ENCODE measurements at places on chromosomes 1 and 21.

DNA sequence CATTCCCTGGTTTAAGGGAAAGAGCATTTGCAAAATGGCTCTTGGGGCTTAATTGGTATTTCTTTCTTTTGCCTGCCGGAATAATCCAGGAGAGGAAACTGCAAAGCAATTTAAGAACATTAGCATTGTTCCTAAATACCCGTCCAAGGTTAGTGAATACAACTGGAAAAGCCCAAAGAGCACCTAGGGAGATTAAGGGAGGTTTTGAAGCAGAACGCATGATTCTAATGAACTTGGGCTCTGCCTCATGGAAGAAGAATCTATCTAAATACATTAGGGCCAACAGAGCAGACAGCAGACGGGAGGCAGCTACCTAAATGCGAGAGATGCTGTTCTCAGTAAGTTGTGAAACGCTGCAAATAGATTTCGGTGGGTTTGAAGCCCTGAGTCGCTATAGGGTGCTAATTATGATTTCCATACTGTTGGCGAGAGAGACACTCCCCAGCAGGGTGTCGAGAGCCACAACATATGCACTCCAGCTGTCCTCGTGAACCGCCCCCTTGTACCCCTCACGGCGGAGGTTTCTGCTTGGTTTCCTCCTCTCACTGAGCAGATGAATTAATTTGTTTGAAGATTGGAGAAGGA is 326.7 kb upstream of the CAMK1G start:
- DNase-seq = no peak

GRCh38 chr1:245751116-245751515 is 596.3 kb downstream of the KIF26B start:
- DNase-seq = no peak

- DNase-seq = no peak
These were observed 18.1 kb upstream of the ARHGAP29 start for GRCh38 chr1:94255476-94255875.

DNA sequence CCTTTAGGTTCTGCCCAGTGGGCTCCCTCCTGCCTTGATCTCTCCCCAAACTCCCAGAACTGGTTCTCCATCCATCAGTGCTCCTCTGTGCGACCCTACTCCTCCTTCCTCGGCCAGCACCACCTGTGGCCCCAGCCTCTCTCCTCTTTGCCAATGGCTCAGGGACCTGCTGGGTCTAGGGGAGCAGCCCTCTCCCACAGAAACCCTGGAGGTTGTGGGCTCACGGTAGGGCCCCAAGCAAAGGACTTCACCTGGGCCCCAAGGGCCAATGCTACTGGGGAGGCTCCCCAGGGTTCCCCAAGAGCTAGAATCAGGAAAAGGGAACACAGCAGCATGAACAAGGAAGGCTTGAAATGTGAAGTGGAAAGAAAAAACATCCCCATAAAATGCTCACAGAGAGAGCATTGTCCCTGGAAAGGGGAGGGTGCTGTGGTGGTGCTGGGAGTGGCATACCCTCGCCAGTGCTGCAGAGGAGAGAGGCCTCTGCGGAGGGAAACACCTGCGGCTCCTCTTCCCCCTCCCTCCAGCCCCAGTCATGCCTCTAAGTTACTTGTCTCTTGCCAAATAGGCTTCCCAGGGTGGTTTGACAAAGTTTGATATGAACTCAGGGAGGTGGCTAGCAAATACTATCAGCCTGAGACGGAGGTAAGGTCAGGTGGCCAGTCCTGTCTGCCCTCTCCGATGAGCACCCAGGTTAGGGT is 2.5 kb downstream of the TMEM63A start:
- no peak for DNase-seq

DNA sequence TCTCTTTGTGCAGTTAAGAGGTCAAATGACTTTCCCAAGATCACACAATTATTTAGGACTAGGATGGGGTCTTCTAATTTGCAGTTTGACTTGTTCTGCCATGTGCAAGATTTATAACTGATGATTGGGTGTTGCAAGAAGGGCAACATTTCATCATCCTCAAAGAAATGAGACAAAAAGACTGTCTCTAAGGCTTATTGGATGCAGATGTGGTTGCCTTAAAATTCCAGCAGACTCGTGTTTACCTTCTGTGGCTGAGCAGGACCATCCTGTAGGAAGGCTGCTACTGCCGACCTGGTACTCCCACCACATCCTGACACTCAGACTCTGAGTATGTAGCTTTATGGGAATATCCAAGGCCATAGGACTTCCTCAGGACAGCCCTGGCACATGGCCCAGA is 99.9 kb upstream of the SGIP1 start:
- DNase-seq = no peak

- peak; percentile 64 for DNase-seq
These were observed 22.0 kb upstream of the KCNC4 start for GRCh38 chr1:110188035-110188618.

GRCh38 chr1:98887507-98887906 is 117.2 kb downstream of the PLPPR5 start:
- no peak for DNase-seq

GRCh38 chr1:171355727-171356126 is 41.7 kb downstream of the FMO4 start:
- DNase-seq = no peak

GRCh38 chr1:180981596-180982387 is 40.9 kb downstream of the STX6 start:
- no peak for DNase-seq

DNA sequence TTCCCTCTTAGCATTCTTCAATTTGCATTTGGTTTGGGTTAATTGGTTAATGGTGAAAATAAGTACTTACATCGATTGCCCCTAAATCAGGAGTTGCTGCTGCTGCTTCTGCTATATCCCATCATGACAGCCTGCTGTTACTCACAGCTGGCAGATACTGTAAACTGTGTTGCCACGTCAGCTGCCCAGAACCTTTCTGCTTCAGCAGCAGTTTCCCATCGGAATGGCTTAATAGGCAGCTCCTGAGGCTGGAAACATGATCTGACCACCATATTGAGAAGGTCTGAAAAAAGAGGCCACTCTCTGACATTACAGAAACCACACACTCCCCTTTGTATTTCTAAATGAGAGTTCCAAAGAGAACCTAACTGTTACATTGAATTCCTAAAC is 14.3 kb upstream of the SEC16B start:
- DNase-seq = no peak

DNA sequence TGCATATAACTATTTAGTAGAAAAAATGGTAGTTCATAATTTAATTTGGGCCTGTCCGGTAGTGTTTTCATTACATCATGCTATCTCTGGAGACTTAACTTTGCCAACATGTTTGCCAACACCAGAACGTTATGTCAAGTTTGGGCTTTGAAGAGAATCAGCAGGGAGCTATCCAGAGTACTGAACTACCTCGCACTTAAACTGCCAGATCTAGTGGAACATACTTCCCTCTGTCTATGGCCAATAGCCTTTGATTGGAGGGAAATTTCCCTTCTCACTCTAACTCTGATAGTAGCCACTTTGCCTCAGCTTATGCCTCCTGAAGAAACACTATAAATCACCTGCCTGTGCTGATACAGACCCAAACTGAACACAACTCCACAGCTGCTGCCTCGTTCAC is 10.0 kb downstream of the LRRC53 start:
- DNase-seq = no peak

DNA sequence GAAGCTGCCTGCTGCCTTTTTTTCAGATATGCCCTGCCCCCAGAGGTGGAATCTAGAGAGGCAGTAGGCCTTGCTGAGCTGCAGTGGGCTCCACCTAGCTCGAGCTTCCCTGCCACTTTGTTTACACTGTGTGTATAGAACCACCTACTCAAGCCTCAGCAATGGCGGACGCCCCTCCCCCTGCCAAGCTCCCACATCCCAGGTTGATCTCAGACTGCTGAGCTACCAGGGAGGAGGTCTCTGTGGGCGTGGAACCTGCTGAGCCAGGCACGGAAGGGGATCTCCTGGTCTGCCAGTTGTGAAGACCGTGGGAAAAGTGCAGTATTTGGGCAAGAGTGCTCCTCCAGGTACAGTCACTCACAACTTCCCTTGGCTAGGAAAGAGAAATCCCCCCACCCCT is 65.1 kb downstream of the MSH4 start:
- DNase-seq = peak; percentile 6

GRCh38 chr21:42040411-42041180 is 30.4 kb upstream of the ZBTB21 start:
- peak; percentile 62 for DNase-seq

- DNase-seq = no peak
These were observed 3.6 kb downstream of the ABCA4 start for GRCh38 chr1:94117259-94117851.

DNA sequence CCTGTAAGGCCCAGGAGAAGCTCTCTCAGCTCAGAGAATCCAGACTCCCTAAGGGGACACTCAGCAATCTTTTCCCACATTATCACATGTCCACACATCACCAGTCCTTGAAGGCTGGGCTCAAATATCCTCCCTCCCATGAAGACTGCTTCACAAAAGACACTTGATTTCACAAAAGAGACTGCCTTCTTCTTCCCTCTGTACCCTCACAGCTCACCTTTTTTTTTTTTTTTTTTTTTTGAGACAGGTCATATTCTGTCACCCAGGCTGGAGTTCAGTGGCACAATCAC is 1.5 kb downstream of the CD58 start:
- no peak for DNase-seq

GRCh38 chr1:180970333-180971079 is 52.2 kb downstream of the STX6 start:
- DNase-seq = no peak

- no peak for DNase-seq
These were observed 10.9 kb upstream of the ARID1A start for GRCh38 chr1:26684763-26685508.

DNA sequence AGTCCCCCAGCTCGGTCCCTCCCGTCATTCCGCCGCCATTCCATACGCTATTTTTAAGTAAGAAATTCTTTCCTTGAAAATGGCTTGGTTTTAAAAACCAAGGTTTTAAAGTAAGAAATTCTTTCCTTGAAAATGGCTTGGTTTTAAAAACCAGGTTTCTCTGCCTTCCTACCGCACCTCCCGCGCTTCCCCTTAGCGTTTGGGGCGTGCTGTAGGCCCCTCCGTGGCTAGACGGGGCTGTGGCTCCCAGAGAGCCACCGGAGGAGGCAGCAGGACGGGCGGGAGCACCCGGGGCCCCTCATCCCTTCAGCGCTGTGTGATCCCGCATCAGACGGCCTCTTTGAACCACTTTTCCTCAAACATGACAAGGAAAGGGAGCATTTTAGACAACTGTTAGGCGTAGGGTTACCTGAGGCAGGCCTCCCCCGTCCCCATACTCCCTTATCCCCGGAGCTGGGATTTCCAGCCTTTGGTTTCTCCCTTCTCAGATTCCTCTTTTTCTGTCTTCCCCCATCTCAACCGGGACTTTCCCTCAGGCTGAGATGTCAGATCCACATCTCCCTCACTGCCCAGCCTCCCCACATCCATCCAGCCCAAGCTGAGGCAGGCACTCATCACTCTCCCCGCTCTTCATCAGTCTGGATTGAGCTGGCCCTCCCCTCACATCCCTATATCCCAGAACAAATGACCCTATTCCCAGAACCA is 541 bp upstream of the CD58 start:
- no peak for DNase-seq

GRCh38 chr1:115982400-115982799 is 6.1 kb downstream of the SLC22A15 start:
- DNase-seq = no peak

Measured in SHP77 (cell line).